Activated CD4-positive, alpha-beta T cell treated with anti-CD3 and anti-CD28 coated beads, Interleukin-10, Interleukin-2, amounts not matched to agents 100 ng/mL and 50 ng/mL, durations not matched to agents 16 hours and 8 hours (primary cell): ENCODE measurements at places on chromosomes 5 and 9.

GRCh38 chr9:87084407-87084806, 137.1 kb upstream of the GAS1 start:
- no peak for DNase-seq

- DNase-seq = no peak
These were observed 15.8 kb downstream of the GABRB2 start for GRCh38 chr5:161530700-161531099.

DNA sequence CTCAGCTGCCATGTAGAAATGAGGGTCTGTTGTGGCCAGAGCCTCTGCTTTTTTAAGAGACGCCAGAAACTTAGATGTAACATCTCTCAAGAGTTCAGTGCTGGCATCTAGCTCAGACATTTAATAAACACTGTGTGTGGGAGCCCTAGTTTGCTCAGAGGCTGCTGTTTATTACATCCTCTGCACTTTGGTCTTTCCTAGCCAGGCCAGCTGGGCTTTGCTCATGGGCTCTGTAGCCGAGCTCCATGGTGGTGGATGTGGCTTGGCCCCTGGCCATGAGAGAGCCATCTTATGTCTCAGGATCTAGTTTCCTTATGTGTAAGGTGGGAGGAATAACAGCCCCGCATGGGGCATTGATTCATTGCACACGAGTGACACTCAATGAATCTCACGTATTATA, 30.0 kb downstream of the ARHGEF37 start:
- no peak for DNase-seq

DNA sequence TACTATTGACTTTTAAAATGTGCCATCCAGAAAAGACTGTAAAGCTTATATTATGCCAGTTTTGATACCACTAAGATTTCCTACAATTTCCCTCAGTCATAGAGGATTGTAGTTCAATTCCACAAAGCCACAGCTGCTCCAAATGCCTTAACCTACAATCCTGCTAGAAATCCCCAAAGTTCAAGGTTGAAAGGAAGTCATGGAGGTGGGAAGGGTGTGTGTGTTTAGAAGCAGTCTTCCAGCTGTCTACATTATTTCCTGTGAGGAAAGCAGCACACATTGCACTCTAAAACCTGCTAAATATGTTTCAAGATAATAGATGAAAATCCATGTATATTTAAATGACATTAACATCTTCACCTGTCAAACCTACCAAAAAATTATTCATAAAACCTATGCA, 11.8 kb downstream of the EPB41L4A start:
- no peak for DNase-seq

- DNase-seq = no peak
These were observed 31.8 kb downstream of the PTGES start for GRCh38 chr9:129720865-129721545.

DNA sequence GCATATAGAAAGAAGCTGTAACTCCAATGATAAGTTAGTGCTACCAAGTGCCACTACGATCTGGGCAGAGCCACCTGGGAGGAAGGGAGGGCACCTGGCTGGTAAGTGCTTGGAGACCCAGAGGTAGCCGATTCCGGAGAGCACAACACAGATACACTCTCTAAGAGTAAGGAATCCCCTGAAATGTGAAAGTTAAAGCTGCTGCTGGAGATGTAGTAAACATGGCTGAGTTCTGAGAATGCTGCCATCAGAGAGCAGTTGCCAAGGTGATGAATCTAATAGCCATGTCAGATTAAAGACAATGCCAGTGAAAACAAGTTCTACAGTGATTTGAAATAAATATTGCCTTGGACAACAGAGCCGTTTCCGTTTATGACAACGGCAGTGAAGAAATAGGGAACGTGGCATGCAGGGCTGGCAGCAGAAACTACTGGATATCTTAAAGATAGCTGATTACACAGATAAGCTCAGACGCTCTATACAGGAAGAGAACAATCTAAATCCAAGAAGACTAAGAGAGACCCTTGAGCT, 561.2 kb upstream of the C9orf72 start:
- no peak for DNase-seq

- DNase-seq = no peak
These were observed 112.4 kb downstream of the ANXA2R start for GRCh38 chr5:42927730-42928129.

GRCh38 chr9:101970609-101971008, 232.2 kb upstream of the GRIN3A start:
- no peak for DNase-seq

- peak; percentile 95 for DNase-seq
These were observed 23.1 kb upstream of the ERCC6L2 start for GRCh38 chr9:95852059-95853032.

GRCh38 chr5:26864061-26864460, 174.3 kb downstream of the CDH9 start:
- no peak for DNase-seq

GRCh38 chr5:177049285-177049684, 26.8 kb downstream of the ZNF346 start:
- no peak for DNase-seq

DNA sequence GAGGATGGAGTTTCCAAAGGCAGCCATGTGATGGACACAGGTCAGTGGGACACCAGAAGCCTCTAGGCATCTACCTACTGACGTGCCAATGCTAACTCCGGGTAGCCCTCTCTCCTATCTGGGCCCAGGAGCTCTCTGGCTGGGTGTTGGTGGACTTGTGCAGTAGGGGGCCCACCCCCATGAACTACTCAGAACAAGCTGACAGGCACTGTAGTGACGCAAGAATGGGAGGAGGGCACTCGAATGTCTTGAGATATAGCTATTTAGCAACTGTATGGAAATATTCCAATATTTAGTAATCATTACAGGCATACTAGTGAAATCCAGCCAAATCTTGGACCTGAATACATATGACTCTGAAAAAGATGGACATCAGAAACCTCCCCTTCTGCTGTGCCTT, 5.7 kb upstream of the DOCK2 start:
- DNase-seq = no peak

DNA sequence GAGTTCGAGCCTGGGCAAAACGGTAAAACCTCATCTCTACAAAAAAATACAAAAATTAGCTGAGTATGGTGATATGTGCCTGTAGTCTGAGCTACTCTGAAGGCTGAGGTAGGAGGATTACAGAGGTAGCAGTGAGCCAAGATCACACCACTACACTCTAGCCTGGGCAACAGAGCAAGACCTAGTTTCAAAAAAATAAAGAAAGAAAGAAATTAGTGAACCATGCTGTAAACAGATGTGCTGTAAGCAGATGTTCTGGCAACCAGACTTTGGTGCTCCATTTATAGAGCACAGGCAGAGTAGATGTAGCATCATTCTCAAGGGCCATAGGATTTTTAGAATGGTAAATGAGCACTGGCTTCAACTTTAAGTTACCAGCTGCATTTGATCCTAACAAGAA, 115.4 kb downstream of the ST8SIA4 start:
- DNase-seq = no peak

DNA sequence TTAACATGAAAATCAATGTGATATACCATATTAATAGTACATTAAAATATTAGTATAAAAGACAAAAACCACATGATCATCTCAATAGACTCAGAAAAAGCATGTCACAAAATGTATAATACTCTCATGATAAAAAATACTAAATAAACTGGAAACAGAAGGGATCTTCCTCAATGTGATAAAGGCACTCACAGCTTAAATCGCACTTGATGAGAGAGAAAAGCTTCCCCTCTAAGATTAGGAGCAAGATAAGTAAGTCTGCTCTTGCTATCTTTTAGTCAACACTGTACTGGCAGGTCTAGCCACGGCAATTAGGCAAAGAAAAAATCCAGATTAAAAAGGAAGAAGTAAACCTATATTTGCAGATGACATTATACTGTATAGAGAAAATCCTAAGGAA, 21.8 kb upstream of the MSH3 start:
- no peak for DNase-seq

GRCh38 chr9:127437497-127438264, 13.5 kb downstream of the ZNF79 start:
- peak; percentile 73 for DNase-seq

DNA sequence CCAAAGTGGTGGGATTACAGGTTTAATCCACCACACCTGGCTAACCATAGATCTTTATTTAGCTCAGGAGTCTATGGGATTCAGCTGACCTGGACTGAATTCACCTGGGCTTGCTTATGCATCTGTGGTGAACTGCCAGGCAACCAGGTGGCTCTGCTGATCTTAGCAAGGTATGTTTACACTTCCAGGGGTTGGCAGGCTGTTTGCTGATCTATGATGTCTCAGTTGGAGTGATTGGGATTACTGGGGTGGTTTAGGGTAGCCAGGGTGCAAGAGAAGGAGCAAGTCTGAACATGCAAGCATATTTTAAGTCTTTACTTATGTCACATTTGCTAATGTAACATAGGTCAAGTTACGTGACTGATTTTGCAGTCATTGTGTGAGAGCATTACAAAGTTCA, 63.6 kb upstream of the JAK2 start:
- no peak for DNase-seq

DNA sequence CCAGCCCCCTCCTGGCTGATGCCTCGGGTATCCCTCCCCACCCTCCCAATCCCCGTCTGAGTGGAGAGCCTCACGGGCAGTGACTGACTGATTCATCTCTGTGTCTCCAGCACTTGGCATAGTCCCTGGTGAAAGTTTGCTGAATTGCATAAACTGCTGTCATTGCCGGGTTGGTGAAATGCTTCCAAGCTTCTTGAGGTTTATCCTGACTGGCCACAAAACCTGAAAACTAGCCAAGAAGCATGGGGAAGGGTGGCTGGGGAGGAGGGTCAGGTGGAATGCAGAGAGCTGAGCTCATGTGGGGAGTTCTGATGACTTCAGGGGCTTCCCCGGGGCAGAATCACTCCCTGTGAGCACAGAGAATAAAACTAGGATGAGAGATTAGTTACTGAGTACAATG, 56.9 kb upstream of the GGTA1 start:
- DNase-seq = no peak

DNA sequence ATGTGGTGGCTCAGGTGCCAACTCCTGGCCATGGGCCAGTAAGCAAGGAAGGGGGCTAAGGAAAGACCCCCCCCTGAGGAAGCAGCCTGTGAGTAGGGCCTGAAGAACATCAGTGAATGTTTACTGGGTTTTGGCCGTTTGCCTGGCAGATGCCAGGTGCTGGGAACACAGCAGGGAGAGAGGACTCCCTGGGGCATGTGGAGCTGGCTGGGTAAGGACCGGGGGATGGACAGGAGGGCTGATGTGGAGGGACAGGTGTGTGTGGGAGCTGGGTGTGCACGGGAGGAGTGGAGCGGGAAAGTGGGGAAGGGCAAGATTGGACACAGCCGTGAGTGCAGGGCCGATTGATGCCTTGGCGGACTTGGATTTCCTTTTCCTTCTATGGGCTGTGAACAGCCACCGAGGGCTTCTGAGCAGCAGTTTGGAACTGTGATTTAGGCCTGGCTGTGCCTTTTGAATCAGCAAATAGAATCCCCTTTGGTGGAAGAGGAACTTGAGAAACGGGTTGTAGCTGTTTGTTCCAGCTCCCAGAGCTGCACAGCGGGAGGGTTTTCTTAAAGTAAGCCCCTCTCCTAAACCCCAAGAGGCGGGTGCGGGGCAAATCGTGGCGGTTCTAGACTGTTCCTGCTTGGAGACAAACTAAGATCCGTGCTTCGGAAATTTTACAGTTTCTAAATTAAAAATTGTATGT, 3.1 kb downstream of the HMCN2 start:
- DNase-seq = no peak

DNA sequence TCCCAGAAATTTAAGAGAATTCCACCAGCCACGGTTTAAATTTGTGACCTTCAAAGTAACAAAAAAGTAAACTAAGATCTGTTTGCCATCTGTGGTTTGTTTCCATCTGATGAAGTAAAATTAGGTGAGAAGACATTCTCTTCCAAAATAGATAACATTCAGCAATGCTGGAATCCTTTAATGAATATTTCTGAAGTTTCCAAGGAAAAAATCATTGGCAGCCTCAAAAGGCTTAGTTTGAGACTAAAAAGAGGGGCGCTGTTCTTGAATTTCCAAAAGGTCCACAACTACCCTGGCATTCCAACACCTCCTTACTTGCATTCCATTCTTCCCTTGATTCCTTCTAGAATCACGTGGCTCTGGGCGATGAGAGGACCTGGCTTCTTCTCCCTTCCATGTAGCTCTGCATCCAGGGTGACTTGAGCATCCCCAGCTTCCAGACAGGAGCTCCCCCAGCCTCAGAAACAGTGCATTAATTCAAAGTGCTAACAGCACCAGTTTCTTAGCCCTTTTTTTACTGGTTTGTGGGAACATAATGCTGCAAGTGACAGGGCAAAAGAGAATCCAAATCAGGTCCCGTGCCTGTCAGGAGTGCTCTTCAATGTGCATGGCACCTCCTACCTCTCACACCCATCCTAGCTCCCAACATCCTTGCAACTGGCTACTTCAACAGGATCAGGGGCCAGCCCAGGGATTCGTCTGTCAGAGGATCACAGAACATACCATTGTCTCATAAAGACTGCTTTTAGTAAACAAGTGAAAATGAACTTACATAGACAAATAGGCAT, 191.5 kb upstream of the S1PR3 start:
- no peak for DNase-seq

- DNase-seq = no peak
These were observed 51.2 kb upstream of the BARHL1 start for GRCh38 chr9:132531195-132531594.

DNA sequence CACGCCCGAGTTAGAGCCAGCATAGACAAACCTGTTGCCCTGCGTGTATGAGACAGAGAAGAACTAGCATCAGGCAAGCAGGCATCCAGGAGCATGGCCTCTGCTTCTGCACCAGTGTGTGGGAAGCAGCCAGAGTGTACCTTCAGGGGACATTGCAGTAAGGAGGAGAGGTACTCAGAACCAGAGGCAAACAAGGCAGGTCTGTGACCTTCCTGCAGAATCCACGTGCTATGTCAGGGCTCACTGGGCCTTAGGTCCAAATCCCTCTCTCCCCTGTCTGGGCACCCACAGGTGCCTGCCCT, 63.0 kb downstream of the SECISBP2 start:
- no peak for DNase-seq

- peak; percentile 32 for DNase-seq
These were observed 76.6 kb downstream of the GOLM1 start for GRCh38 chr9:86022687-86023266.

GRCh38 chr5:62732677-62733121, 154.1 kb downstream of the LRRC70 start:
- no peak for DNase-seq

GRCh38 chr5:135376961-135377624, 21.9 kb downstream of the MACROH2A1 start:
- peak; percentile 82 for DNase-seq

DNA sequence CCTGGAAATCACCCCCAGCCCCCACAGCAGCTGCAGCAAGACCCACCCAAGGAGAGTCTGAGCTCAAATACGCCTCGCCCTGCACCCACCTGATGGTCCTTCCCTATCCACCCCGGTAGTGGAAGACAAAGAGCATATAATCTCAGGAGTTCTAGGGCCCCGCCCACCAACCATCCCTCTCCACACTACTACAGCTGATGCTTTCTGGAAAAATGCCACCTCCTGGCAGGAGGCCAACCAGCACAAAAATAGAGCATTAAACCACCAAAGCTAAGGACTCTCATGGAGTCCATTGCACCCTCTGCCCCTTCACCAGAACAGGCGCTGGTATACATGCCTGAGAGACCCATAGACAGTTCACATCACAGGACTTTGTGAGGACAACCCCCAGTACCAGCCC, 22.5 kb upstream of the NIPSNAP3A start:
- DNase-seq = no peak

GRCh38 chr5:10307206-10308148, at the start of gene CMBL:
TSS of gene CMBL (minus strand) at chr5:10307902. CDS start at chr5:10290762, 17,140 bp downstream.
- DNase-seq = peak; percentile 20

- peak; percentile 57 for DNase-seq
These were observed 833 bp downstream of the ANKHD1 start for GRCh38 chr5:140402258-140403074.

- no peak for DNase-seq
These were observed 622.2 kb downstream of the ANXA1 start for GRCh38 chr9:73773896-73774295.
